ENCODE measurements at places on chromosomes 1 and 21.

DNA sequence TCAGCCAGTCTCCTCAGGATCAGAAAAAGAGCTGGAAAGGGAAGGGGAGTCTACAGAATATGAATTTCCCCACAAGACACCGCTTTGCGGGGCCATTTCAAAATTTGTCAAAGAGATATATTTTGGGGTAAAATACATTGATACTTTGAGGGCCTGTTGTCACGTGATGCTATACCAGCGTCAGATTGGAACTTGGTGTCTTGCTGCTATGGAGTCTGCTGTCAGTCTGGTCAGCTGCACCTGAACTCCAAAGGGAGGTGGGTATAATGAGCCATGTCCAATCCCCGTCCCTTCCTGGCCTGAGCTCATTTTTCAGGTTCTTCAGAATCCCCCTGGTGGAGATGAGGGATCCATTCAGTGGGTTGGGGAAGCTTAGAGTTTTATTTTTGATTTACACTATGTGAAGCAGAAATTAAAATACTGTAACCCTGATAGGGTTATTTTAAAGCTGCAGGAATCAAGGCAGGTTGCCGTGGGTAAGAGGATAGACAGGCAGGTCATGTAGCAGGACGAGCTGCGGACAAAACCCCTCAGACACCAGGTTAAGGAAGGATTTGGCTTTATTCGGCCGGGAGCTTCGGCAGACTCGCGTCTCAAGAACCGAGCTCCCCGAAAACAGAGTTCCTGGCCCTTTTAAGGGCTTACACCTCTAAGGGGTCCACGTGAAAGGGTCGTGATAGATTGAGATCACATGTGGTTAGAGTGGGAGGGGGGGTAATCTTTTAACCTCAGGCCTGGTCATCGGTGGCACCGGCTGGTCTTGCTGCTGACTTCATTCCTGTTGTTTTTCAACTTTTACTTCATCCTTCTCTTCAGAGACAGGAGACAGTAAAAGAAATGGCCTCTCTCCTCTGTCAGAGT lies 2.2 kb upstream of the POFUT2 start:
- DNase-seq: no peak

DNA sequence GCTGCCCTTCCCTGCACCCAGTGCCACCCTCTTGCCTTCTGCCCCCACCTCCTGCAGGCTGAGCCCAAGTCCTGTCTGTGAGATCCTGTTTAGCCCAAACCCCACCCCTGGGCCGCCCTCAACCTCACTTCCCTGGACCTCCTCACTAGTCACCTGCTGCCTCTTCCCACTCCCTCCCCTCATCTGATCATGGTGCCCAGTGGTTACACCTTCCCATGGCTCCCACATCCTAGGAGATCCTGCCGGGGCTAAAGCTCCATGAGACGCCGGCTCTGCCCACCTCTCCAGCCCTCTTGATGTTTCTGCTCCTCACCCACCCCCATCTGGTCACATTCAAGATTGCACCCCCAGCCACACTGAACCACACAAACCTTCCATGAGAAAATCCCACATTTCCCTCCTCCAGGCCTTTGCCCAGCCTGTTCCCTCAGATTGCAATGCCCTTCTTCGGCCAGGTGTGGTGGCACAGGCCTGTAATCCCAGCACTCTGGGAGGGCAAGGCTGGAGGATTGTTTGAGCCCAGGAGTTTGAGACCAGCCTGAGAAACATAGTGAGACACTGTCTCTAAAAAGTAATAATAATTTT lies 17.0 kb downstream of the TTC39A start:
- DNase-seq: peak; percentile 23

- DNase-seq: no peak
Observed at GRCh38 chr21:46012154-46012553, 30.6 kb downstream of the COL6A1 start.

- DNase-seq: peak; percentile 65
Observed at GRCh38 chr1:24329797-24330543, 10.8 kb downstream of the GRHL3 start.

GRCh38 chr1:94180650-94181049 lies 56.7 kb downstream of the ARHGAP29 start:
- DNase-seq: no peak

- no peak for DNase-seq
Observed at GRCh38 chr21:21162786-21163185, 164.6 kb downstream of the NCAM2 start.

DNA sequence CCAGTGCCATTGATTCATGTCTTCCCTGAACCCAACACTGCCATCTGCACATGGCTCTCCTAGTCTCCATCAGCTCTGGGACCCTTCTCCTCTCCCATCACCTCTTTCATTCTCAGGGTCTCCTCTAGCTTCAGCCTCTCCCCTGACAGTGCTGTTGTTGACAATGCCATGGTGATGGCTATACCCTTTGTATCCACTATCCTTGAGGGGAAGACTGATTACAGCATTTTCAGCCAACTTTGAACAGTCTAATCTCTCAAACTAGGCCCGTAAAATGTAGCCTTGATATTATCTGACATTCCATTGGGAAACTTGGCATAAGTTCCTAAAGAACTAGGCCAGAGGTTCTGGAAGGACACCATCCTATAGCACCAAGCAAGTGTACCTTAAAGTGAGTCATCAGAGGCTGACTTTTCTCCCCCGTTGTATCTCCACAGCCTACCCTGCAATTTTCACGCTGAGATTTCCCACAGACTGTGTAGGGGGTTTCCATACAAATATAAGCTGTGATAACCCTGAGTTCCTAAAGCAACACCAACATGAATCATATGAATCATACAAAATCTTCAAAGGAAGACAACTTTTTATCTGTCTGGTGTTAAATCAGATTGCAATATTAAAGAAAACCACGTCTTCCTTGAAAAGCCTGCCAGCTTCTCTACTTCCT lies 5.8 kb downstream of the HAO2 start:
- DNase-seq: peak; percentile 2

DNA sequence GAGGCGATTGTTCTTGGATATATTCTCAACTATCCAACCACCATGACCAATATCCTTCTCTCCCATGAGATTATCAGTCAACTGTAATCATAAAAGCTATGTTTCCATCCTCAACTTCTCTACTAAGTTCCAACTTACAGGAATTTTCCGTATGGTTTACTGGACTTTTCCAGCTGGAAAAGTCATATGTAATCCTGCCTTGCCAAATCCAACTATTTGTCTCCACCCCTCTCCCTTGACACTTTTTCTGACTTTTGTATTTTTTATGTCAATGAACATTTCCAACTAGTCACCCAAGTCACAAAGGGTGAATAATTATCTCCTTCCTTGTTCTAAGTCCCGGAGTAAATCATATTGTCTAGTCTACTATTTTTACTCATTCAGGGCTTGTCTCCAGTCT lies 293.1 kb downstream of the USP25 start:
- no peak for DNase-seq

- DNase-seq: no peak
Observed at GRCh38 chr1:55937840-55938375, 641.5 kb downstream of the PLPP3 start.

- no peak for DNase-seq
Observed at GRCh38 chr1:202798260-202798659, 10.0 kb downstream of the KDM5B start.

GRCh38 chr1:206706298-206706791 lies 21.6 kb downstream of the MAPKAPK2 start:
- DNase-seq: peak; percentile 69

DNA sequence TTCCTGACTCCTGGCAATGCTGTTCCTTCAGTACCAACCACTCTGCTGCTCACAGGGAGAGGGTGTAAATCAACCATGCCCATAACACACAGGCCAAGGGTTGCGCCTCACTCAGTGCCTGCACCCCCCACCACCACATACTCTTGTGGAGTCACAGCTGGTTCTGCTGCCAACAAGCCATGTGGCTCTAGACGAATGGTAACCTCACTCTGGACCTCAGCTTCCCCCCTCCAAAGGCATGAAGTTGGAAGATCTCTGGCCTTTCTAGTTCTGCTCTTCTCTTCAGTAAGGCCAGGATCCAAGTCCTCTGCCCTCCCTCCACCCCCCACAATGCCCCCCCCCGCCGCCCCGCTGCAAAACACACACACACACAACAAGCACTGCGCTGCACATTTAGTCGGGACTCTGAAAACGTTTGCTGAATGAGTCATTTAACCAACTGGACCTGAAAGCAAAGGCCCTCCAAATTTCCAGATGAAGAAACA lies 1.7 kb upstream of the GLIS1 start:
- DNase-seq: peak; percentile 87

DNA sequence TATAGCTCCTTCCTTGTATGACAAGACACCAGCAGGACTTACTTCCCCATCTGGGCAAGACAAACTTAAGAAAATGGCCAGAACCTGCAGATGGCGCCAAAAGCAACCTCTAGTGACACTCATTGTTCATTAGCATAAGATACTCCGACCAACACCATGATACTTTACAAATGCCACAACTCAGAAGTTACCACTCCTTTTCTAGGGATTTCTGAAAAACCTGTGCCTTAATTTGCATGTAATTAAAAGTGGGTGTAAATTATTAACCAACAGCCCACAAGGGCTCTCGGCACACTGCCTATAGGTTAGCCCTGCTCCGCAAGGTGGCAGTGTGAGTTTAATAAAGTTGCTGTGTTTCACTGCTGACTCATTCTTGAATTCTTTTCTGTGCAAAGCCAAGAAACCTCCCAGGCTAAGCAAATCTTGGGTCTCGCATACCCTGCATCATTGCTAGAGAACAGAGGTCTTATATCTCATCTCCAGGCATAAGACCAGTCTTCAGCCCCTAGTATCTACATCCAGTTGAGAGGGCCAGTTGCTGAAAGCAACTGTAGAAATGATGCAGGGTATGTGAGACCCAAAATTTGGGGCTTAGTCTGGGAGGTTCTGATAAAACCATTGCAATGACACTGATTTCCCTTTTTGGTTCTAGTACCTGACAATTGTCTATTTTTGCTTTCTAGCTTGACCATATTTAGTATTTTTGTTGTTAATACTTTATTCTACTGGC lies 86.4 kb downstream of the FAF1 start:
- peak; percentile 51 for DNase-seq

DNA sequence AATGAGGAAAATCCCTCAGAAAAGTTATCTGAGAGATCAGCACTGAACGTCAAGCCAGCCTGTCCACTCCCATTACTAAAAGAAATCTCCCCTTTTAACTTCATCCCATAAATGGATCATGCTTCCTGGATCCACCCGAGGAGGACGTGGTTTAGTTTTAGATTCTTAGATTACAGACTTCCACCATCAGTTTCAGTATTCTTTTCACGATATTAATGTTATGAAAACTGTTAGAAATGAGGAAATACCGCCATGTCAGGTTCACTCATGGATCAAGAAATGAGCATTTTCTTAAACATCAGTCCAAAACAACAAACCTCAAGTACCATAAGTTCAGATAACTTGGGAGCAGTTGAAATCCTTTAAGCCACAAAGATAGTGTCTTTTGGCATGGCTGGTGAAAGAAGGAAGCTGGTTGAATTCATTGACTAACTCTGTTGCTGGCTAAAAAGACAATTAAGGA lies 49.8 kb downstream of the NFIA start:
- no peak for DNase-seq

GRCh38 chr21:21019681-21020080 lies 21.5 kb downstream of the NCAM2 start:
- peak; percentile 9 for DNase-seq

DNA sequence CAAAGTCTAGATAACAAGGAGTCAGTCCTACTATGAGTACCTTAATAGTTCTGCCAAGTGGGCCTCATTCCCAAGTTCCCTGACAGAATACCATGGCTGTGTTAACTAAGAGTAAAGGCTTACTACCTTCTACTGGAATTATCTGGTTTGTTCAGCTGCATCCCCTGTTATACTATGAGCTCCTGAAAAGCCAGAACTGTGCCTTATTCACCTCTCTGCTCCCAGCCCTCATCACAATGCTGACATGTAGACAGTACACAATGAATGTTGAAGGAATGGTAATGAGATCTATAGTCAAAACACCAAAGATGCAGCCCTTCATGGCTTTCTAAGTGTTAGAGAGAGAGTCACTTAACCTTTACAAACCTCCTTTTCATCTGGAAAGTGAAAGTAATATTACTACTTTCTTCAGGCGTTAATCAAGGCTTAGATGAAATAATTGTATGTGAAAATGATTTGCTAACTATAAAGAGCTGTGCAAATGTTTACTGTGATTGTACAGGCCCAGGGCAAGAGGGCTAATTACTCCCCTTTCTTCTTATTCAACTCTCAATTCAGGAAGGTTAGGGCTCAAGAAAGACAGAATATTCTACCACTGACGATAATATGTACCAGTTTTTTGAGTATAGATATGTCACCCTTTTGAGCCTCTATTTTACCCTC lies 70.3 kb upstream of the MROH9 start:
- DNase-seq: no peak

DNA sequence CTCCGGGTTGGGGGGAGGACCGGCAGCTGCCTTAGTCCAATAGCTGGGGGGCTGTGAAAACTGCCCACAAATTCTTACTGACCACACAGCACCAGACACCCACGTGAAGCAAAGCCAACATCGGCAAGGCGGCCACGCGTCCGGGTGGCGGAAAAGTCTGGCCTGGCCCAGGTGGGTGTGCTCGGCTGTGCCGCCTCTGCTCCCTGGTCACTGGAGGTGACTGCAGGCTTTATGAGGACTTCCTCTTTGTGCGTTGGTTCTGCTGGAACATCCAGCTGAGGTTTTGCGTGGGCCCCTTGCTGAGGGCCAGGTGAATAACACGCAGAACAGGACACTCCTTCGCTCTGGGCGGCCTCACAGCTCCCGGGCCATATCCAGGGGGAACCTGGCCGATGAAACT lies 35.4 kb downstream of the FAAP20 start:
- DNase-seq: no peak

DNA sequence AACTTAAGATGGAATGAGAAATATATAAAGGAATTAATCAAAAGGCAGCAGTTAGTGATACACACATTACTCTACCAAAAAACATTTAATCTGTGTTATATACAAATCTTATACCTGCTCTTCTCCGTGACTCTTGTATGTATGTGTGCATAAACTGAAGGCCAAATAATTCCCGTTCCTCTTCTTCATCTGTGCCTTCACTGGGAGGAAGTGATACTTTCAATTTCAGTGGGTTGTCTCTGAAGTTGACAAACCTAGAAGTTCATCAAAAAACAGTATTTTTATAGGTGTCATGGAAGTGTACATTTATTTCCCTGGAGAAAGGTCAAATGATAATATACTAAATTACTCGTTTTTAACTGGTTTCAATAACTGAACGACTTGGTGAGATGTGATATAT lies 19.3 kb downstream of the TRMT13 start:
- no peak for DNase-seq

DNA sequence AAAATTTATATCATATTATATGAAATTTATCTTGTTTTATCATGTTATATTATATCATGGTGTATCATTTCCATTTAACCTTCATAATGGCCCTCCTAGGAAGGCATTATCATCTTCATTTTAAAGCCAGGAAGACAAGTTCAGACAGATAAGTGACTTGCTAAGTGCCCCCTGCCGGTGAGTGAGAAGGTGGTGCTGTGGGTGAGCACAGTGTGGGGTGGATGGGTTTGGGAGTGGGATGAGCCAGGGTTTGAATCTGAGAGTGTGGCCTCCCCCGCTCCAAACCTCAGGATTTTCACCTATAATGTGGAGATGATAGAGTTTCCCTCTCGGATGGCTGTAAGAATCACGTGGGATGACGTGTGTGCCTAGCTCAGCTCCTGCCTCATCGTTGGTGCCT lies 108.7 kb upstream of the IGSF21 start:
- DNase-seq: no peak

GRCh38 chr1:29785137-29785527 lies 548.8 kb downstream of the PTPRU start:
- DNase-seq: no peak
